ENCODE measurements at places on chromosomes 4 and X. TPM values are rescaled to one million over a fixed set of nuclear protein-coding genes. Genes with fewer than 3 reads are reported as not detected.

HS3ST1 gene
- 0.93 TPM for polyA plus RNA-seq

TEX13D gene
- not detected for polyA plus RNA-seq

NHSL2 gene
- 8.5 TPM for polyA plus RNA-seq

COL4A5 gene
- polyA plus RNA-seq: 135 TPM

WDR17 gene
- 7.3 TPM for polyA plus RNA-seq

ETDA gene
- not detected for polyA plus RNA-seq

HOPX gene
- 12.0 TPM for polyA plus RNA-seq

DNA sequence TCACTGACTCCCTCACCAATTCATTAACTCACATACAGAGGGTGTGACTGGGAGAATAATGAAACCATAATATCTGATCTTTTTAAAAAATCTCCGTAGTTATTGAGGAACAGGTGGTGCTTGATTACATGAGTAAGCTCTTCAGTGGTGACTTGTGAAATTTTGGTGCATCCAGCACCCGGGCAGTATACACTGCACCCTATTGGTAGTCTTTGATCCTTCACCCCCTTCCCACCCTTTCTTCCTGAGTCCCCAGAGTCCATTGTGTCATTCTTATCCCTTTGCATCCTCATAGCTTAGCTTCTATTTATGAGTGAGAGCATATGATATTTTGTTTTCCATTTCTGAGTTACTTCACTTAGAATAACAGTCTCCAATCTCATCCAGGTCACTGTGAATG, 1143.8 kb downstream of the PCDH19 start:
- DNase-seq: no peak

DNA sequence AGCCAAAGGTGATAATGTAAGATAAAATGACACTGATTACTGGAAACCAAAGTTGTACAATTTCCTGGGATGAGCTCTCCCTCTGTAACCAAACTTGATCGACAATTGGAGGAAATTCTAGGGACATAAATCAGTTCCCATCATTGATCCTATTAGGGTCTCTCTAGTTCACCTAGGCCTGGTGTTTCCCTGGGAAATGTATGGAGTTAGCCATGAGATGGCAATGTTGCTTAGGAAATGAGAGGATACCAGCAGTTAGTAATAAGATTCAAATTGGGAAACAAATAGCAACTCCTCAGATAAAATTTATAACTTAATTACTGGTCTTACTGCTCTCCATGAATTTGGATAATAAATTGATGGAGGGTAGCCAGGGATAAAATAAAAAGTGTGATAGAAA, 52.2 kb downstream of the SPATA18 start:
- DNase-seq: no peak

- DNase-seq: no peak
These were observed 773 bp upstream of the ITM2A start for GRCh38 chrX:79367907-79368306.

DNA sequence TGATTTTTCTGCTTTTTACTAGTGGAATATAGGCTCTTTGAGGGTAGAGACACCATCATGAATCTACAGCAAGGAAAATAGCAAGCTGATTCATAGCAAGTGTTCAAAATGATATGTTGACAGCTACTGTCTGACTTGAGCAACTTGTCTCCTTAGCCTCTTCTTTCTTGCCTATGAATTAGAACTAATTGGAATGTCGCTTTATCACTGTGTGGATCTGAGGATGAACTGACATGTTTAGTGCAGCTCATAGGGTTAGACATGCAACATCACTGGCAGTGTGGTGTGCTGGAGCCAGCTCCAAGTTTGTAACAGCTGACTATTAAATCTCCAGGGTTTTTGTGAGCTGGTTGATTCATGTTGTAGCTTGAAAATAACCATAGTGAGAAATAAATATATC, 1068.4 kb downstream of the PCDH18 start:
- DNase-seq: no peak

GRCh38 chrX:110584083-110584482, 211.5 kb downstream of the CHRDL1 start:
- no peak for DNase-seq

DNA sequence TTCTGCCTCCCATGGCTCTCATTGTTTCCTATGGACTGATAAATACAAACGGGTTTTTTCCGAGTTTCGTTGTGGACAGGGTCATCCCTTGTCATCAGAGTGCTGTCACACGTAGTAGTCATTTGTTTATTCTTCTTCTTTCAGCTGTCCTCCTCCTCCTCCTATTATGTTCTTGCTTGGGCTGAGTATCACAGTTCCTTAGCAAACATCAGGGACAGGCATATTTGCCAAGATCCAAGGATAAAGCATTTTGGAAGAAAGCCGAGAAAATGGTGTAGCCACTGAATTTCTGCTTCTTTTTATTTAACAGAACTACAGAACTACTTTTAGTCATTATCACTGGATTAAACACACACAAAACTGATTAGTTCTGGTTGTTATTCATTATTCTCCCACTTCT, 167.9 kb downstream of the MAML3 start:
- DNase-seq: no peak

- no peak for DNase-seq
These were observed 239.4 kb downstream of the FAM47A start for GRCh38 chrX:33892670-33893069.

DNA sequence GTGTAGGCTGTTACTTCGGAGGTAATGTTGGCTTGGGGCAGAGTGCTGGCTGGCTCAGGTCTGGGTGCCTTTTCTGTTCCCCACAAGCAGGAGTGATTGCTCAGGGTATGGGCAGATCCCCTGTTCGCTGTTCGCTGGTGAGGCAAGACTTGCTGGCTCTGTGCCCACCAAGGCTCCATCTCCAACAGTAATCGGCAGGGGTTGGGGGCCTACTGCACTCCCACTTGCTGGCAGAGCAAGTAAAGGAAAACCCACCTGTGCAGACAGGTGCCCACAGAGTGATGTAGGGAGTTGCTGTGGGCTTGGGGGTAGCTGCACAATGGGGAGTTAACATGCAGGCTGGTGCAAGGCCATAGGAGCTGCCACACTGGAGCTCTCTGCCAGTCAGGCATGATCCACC, 8.0 kb upstream of the TMSB15C start:
- no peak for DNase-seq

GRCh38 chrX:103794119-103794518, 17.5 kb downstream of the PLP1 start:
- DNase-seq: no peak

DNA sequence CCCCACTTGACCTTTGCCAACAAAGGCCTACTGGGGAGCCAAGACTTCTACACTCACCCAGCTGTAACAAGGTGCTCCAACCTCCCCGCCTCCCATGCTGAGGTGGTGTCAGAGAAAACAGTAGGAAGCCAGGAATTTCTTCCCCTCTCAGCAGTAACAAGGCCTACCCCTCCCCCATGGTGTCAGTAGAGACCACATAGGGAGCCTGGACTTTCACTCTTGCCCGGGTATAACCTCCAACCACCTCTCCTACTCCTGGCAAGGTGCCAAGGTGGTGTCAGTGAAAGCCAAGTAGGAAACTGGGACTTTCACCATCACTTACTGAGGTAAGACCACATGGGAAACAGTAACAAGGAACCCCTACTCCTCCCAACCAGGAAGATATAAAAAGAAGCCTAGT, 93.1 kb downstream of the SLC16A2 start:
- no peak for DNase-seq

- DNase-seq: no peak
These were observed 291.8 kb downstream of the LDB2 start for GRCh38 chr4:16606691-16607090.

GRCh38 chr4:48910511-48910910, 3.9 kb upstream of the OCIAD2 start:
- DNase-seq: no peak

GRCh38 chr4:85780664-85781063, 305.7 kb downstream of the ARHGAP24 start:
- no peak for DNase-seq

DNA sequence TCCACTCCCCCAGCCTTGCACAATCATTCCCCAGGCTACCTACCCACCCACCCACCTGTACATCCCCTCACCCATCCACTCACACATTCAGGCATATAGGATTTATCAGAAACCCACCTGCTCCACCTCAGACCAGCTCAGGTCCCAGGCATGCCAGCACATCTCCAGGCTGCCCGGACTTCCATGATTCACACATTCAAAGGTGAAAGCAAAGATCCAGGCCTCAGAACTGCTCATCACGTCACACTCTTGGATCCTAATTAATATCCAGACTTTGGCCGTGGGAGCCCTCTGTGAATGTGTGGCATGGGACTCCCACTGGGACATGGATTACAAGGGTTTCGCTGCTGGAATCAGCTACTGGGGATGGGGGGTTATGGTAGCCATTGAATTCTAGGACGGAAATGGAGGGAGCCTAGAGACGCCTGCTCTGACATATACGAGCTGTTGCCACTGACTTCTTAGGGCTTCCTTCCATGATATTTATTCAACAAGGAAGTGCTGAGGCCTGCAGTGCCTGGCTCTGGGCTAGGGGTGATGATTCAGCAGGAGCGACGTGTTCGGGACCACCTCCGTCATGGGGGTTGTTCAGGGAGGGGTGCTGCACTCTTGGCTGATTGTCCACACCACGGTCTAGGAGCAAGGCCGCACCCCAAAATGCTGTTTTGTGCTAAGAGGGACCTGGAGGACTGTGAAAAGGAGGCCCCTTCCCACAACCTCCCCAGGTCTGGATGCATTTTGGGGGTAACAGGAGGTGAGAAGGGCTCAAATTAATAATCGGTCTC, 56.9 kb upstream of the ADRA2C start:
- DNase-seq: no peak

DNA sequence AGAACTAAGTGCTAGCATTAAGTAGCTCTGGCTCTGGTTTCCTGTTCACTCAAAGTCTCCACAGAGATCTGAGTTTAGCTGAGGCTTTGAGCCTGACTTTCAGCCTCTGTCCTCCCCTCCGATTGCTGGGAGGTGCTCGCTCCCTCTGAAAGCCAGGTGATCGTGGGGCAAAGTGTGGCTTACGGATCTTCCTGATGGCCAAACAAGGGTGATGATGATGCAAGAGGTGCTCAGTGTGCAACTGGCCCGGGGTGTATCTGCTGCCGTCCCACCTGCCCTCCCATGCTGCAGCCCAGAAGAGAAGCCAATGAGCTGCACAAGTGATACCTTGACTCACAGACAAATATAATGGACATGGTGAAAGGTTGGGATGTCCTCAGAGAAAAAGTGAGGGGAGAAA, 169.2 kb upstream of the TBC1D9 start:
- no peak for DNase-seq

DNA sequence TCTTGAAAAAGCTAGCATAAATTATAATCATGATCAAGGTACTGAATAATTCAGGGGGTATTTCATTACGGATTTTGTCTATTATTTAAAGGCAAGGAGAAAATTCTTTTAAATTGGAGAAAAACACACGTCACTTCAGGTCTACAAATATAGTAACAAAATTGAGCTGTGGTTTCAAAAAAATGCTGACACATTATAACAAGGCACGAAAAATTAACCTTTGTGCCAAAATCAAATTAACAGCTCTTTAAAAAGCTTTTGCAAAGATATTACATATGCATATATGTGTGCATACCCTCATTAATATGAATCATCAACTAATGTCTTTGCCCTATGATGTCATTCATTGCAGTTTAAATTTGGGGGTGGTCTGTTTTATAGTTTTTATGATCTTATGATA, 44.3 kb downstream of the UNC5C start:
- no peak for DNase-seq

- no peak for DNase-seq
These were observed 15.5 kb downstream of the NAT8L start for GRCh38 chr4:2074588-2074987.

DNA sequence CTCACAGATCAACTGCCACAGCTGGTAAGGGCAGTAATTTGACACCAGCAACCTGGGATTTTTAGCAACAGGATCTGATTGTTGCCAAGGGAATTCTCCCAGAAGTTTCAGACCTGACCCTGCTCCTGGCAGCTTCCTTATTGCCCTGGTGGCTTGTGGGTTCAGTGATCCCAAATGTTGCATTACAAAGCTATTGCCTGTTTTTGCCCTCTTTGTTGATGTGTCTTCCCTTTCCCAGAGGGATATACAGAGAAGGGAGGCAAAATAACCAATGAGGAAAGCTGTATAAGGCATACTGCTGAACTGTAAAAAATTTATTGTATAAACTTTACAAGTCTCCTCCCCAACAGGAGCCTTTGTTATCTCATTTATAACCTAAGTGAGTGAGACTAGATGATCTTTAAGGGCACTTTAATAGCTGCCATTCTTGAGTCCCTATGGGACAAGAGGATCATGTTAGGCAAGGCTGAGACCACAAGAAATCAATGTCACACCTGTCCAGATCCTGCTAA, 22.2 kb downstream of the VSIG4 start:
- DNase-seq: no peak
